ENCODE measurements at places on chromosomes 13 and 19.

GRCh38 chr19:17296976-17297375 is 6.2 kb downstream of the ABHD8 start:
- no peak for DNase-seq

- no peak for DNase-seq
Observed at GRCh38 chr19:30760014-30760413, 387.8 kb downstream of the ZNF536 start.

- DNase-seq, result peak; percentile 23
Observed at GRCh38 chr13:103282571-103283450, 216.6 kb upstream of the SLC10A2 start.

DNA sequence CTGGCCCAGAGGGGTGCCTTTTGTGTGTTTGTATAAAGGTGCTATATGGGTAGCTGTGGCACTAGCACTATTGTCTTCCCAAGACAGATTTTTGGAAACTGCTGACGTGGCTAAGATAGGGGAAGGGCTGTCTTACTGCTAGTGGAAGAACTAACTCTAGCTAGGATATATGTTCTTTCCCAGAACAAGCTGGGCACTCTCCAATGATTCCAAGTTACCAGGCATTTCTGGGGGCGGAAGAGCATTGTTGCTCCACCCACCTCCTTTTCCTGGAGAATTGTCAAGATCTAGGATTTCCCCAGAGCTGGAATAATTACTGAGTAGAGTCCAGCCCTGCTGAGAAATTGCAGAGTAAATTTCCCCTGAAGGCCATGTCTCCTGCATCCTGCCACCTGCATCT is 408.3 kb downstream of the KLF5 start:
- DNase-seq, result no peak

DNA sequence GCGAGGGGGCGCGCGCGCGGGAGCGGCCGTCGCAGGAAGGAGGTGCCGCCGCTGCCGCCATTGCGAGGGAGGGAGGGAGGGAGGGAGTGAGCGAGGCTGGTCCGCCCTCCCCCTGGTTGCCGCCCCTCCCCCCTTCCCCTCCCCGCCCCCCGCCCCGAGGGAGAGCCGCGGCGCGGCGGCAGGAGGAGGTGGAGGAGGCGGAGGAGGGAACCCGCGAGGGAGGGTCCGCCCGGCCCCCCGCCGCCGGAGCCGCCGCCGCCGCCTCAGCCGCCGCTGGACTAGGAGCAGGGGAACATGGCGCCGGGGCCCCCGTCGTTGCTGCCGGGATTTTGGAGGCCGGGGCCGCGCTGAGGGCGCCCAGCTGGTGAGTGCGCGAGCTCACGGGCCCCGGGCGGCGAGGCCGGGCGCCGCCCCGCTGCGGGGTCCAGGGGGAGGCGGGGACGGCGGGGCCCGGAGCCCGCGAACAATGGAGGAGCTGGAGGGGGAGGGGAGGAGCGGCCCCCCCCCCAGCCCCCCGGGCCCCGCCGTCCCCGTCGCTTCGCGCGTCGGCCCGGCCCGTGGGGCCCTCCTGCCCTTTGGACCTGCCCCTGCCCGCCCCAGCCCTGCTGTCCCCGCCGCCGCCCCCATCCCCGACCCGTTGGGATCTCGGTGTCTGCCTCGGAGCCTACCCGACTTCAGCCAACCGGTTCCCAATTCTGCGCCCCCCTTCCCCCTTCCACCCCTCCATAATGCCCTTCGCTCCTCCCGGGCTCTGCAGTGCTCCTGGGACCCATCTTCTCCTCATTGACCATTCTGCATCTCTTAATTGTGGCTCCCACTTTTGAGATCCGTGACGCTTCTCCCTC is at the start of gene ARHGAP35:
ARHGAP35 (plus strand) TSS at position 152 of the 845 bp plus-strand sequence. CDS start 57,679 bp downstream, outside the sequence.
- DNase-seq, result no peak

DNA sequence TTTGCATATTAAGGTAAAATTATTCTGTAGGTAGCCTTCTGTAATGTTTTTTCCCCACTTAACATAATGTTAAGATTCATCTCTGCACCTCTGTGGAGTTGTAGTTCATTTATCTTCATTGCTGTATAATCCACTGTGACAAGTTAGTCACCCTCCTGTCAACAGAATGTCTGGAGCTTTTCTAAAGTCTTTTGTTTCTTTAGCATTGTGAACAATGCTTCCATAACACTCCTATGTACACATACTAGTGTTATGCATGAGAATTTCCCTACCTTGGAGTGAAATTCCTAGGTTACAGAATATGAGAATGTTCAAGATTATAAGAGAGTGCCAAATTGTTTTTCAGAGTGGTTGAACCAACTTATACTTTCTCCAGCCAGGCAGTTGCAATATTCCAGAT is 113.5 kb downstream of the COG6 start:
- DNase-seq, result no peak

DNA sequence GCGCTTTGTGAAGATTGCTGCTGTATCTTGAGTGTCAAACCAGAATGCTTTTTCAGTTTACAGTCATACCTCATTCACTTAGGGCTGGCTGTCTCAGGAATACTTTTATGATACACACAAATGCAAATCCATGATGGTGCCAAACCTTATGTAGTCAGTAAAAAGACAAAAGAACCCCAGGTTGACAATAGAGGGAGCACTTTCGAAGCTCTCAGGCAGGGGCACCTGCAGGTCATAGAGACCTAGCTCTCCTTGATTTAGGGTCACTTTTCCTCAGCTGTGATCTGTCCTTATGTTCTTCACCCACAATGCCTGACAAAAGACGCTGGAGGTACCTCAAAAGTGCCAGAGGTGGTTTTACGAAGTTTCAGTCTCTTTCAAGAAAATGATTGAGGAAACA is 172.2 kb downstream of the DNAJC15 start:
- no peak for DNase-seq

GRCh38 chr19:51794885-51795490 is at the start of gene FPR3:
TSS of gene FPR3 (plus strand) at chr19:51795157. CDS start at chr19:51823749, 28,592 bp downstream.
- DNase-seq, result no peak

DNA sequence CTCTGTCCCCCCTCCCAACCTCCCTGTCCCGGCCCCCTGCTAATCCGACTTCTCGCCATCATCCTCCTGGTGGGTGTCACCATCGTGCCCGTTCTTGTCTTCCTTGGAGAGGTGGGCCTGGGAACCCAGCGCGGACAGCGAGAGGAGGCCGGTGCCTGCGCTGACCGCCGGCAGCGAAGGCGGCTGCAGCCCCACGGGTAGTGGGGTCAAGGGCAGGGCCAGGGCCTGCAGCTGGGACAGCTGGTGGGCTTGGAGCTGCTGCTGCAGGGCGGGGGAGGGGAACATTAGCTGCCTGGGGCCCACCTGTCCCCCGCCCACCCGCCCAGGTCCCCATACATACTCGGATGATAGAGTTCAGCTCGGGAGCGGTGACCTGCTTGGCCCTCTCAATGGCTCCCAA is 8.5 kb downstream of the TLE5 start:
- DNase-seq, result no peak

DNA sequence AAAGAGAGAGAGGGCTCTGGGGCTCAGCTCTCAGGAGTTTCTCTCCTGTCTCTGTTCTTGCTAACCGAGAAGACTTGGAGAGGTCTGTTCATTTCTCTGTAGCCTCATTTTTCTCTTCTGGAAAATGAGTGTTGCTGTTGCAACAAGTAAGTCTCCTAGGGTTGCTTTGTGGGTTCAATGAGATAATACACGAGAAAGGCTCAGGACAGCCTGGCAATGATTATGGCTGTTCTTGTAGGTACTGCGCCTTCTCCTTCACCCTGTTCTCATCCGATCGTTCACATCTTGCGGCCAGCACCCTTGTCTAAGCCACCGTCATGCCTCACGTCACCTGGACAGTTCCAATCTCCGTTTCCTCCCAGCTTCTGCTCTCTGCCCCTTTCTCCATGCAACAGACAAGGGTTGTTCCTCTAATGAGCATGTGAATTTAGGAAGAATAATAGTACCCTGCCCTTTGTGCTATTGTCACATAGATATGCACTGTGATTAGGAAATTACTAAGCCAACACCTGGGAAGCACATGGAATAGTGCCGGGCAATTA is 4.2 kb downstream of the C5AR1 start:
- DNase-seq, result no peak

- no peak for DNase-seq
Observed at GRCh38 chr13:79386125-79386826, 19.8 kb downstream of the RBM26 start.

GRCh38 chr13:22111152-22111783 is 440.4 kb downstream of the FGF9 start:
- DNase-seq, result no peak

- no peak for DNase-seq
Observed at GRCh38 chr13:114019367-114019766, 45.5 kb upstream of the C13orf46 start.

- DNase-seq, result no peak
Observed at GRCh38 chr19:42245231-42245630, 2.8 kb upstream of the GSK3A start.

GRCh38 chr19:29417048-29417447 is 108.7 kb upstream of the VSTM2B start:
- no peak for DNase-seq

- no peak for DNase-seq
Observed at GRCh38 chr19:12648088-12648487, 18.5 kb downstream of the MAN2B1 start.

GRCh38 chr13:24274452-24275021 is 34.8 kb upstream of the C1QTNF9 start:
- no peak for DNase-seq

- no peak for DNase-seq
Observed at GRCh38 chr13:103386341-103386740, 320.1 kb upstream of the SLC10A2 start.

- no peak for DNase-seq
Observed at GRCh38 chr13:24275041-24275440, 34.3 kb upstream of the C1QTNF9 start.

GRCh38 chr13:102993348-102993747 is 72.9 kb downstream of the SLC10A2 start:
- no peak for DNase-seq

DNA sequence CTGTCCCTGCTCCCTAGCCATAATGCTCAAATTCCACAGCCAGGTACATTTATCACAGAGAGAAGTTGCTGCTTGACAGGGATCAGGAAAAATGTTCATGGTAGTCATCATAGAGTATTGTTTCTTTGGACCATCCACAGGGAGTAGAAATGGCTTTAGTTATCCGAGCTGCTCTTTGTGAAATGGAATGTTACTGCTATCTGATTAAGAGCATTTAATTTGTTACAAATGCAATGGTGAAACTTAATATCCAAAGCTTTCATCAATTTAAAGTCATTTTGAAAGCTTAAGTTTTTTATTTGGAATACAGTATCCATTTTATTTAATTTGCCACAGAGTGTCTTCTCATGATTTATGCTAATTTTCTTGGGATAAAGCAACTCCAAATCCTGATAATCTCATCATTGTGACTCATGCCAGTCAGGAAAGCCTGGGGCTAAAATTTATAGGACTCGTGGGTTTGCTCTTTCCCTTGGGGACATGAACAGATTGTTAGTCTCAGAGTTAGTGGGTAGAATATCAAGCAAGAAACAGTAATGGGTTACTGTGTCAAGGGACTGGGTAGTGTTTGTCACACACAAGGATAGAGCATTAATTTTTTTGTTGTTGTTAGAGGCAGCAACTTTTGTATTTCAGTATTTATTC is 59.8 kb downstream of the SCEL start:
- no peak for DNase-seq

DNA sequence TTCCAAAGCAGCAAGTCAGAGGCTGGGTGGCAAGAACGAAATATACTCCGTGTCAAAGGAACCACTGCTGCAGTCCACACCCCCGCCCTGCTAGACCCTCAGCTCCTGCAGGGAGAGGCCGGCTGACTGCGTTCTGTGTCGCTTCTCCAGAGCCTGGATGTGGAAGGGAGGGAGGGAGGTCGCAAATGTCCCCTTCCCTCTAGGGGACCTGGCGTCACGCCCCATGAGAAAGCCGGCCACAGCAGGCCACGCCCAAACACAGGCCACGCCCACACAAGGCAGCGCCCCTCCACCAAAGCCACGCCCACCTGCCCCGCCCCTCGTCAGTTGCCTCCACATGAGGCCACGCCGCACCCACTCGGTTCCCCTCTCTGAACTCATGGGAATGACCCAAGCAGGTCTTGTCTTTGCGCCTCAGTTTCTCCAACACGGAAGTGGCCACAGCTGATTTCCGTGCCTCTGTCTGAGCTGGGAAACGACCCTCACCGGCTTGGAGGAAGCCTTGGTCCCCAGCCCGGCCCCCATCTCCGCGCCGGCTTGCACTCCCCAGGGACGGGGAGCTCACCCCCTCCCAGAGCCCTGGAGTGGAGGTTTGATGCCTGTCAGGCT is 38.4 kb upstream of the TCF3 start:
- no peak for DNase-seq

GRCh38 chr19:33622505-33622808 is 704 bp downstream of the CHST8 start:
- DNase-seq, result no peak

DNA sequence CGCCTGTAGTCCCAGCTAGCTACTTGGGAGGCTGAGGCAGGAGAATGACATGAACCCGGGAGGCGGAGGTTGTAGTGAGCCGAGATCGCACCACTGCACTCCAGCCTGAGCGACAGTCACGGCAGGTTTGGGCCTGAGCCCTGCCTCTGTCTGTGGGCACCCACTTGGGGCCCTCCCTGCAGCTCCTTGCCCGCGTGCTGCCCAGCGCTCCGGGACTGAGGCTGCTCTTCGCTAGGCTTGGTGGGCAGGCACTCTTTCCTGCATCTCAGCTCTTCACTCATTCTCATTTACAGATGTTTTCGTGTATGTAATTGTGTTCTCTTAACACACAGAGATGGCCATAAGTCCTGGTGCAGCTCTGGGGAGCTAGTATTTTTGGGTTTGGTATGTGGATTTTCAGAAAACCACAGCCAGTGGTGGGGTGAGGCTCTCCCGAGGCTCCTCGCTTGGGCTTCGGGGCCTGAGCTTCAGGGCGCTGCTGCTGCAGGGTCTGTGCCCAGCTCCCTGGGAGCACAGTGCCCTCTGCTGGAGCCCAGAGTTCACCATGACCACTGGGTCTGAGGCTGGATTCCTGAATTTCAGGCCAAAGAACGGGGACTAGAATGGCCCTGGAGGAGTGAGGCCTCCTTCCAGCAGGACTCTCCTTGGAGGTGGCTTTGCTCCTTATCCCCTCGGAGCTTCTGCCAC is 15.2 kb downstream of the UPF1 start:
- peak; percentile 78 for DNase-seq

- no peak for DNase-seq
Observed at GRCh38 chr13:60645676-60646075, 248.7 kb downstream of the TDRD3 start.

GRCh38 chr13:113898391-113898790 is 34.5 kb upstream of the GAS6 start:
- DNase-seq, result no peak

DNA sequence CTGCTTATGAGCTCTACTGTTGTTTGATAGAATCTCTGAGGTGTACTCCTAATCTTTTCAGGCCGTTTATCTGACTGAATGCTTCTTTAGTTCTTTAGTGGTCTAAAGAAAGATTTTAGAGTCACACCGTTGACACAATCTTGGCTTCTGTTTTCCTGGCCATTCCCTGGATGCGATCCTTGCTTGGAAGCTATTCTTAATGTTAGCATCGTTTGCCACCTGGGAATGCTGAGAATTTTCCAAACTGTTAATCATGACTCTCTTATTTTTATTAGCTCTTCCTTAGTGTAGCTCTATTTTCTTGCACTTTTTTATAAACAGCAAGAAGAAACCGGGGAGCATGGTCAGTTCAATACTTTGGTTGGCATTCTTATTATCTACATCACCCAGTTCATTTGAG is 281.0 kb upstream of the PCDH20 start:
- DNase-seq, result no peak

Measured in fibroblast of the conjunctiva (primary cell).